Activated CD8-positive, alpha-beta T cell treated with anti-CD3 and anti-CD28 coated beads, Interleukin-2, amount 10 ng/mL, durations not matched to agents 7 days and 5 days (primary cell): ENCODE measurements at places on chromosomes 7 and 10. TPM values are rescaled to one million over a fixed set of nuclear protein-coding genes. Genes with fewer than 3 reads are reported as not detected.

DNA sequence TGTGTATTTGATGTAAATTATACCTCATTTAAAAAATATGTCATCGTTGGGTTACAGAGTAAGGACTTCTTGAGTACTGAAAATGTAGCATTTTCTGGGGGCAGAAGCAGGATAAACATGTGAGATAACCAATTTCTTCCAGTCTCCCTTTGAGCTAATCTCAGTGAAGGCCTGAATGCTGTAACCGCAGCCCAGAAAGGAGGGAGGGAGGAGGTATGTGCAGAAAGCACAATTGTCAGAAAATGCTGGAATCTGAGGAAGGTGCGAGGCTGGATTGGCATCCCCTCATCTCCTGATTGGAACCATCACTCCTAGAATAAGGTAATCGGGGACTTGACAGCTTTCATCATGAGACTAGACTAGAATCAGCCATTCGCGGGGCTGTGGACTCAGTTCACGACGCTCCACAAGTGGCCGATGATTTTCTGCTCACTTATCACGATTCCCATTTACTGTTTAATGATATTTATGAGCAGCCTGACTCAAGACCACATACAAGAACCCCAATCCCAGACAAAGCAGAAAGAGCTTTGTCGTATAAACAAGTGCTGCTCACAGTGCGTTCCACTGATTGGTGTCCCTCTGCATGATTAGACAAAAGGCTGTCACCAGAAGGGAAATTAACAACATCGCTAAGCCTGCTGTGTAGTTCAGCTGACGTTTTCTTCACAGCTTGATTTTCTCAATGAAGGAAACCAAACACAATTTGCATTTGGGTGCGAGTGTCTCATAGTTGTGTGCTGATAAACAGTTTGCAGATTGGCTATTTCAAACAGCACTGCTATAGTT is 93.2 kb downstream of the SVIL start:
- no peak for DNase-seq

- DNase-seq = no peak
These were observed 26.7 kb upstream of the COL1A2 start for GRCh38 chr7:94367949-94368348.

GRCh38 chr10:63631991-63632390 is 110.8 kb downstream of the REEP3 start:
- DNase-seq = no peak

GRCh38 chr7:114644455-114644854 is 229.8 kb downstream of the FOXP2 start:
- no peak for DNase-seq

GRCh38 chr10:122990278-122990677 is 10.1 kb downstream of the PSTK start:
- DNase-seq = no peak

Gene SPAM1
- total RNA-seq = not detected

- no peak for DNase-seq
These were observed 238.1 kb downstream of the ZNF248 start for GRCh38 chr10:37619336-37619735.
